ENCODE measurements at places on chromosomes 1 and 21.

DNA sequence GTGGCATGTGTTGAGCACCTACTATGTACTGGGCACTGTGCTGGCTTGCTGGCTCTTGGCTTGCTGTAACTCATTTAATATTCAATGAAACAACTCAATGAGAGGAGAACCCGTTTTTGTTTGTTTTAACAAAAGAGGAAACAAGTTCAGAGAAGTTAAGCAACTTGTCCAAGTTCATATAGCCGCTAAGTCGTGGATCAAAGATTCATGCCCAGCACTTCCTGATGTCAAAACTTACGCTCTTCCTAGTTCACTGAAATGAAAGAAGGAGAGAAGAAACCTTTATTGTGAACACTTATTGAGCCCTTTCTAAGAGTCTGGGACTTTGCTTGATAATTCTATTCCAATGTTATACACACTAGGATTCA is 475.9 kb downstream of the PTPRU start:
- no peak for DNase-seq

DNA sequence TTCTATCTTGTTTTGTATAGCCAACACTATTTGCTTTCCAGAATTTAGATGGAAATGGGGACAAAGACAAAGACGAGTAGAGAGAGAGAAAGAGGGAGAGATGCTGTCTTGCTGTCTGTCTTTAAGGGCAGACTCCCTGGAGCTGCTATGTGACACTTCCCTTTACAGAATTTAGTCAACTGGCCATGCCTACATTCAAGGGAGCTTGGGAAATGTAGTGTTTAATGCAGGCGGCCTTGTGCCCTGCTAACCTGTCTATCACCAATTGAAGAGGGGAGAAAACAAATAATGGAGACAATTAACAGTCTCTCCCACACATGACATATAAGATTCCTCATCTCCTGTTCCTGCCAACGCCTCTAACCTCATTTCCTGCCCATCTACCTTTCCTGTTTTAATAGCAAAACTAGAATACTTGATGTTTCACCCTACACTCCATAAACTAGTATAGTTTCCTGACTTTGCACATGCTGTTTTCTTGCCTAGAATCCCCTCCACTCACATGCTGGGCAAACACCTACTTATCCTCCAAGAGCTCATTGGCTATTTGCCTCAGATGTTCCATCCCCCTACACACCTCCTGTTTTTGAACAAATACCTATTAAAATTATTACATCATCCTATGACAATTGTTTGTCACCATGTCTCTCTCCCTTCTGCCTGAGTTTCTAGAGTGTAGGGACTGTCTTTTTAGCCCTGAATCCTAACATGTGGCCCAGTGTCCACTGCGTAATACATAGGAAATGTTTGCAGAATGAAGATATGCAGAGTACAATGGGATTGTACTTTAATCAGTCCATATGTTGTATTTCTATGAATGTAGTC is 117.2 kb downstream of the SLC25A24 start:
- DNase-seq = no peak

- no peak for DNase-seq
Observed at GRCh38 chr1:203476216-203476814, 709 bp downstream of the PRELP start.

DNA sequence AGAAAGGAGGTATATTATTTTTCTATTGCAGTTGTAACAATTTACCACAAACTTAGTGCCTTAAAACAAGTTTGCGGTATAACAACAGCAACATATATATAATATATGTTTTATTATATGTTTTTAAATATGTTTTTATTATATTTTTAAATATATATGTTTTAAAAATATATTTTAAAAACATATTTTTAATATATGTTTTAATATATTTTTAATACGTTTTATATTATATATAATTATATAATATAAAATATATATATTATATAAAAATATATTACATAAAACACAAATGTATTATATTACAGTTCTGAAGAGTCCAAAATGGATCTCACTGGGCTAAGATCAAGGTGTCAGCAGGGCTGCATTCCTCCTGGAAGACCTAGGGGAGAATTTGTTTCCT is 27.5 kb upstream of the FNBP1L start:
- DNase-seq = no peak

GRCh38 chr1:224192082-224192788 is 9.2 kb downstream of the DEGS1 start:
- DNase-seq = no peak

GRCh38 chr21:34764715-34765284 is 96.0 kb downstream of the CLIC6 start:
- DNase-seq = no peak

GRCh38 chr1:179030683-179031082 is 5.0 kb downstream of the FAM20B start:
- no peak for DNase-seq

DNA sequence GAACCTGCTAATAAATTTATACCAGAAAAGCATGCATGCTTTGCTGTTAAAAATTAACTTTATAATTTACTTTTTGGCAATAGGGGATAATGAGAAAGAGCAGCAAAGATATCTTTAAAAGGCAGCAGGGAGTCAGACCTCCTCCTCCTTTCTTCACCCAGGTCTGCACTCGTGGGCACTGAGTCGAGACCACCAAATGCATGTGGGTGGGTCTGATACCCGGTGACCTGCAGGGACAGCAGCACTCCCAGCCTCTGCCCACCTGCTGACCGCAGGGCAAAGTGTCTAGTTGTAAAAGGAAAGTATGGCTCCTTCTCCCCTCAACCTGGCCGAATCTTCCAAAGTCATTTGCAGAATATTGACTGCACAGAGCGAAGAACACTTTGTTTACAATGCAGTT is 43.7 kb upstream of the KIF26B start:
- DNase-seq = no peak

GRCh38 chr21:42191696-42192595 is 27.0 kb upstream of the ABCG1 start:
- DNase-seq = no peak

- no peak for DNase-seq
Observed at GRCh38 chr1:156821801-156822200, 5.2 kb upstream of the SH2D2A start.

DNA sequence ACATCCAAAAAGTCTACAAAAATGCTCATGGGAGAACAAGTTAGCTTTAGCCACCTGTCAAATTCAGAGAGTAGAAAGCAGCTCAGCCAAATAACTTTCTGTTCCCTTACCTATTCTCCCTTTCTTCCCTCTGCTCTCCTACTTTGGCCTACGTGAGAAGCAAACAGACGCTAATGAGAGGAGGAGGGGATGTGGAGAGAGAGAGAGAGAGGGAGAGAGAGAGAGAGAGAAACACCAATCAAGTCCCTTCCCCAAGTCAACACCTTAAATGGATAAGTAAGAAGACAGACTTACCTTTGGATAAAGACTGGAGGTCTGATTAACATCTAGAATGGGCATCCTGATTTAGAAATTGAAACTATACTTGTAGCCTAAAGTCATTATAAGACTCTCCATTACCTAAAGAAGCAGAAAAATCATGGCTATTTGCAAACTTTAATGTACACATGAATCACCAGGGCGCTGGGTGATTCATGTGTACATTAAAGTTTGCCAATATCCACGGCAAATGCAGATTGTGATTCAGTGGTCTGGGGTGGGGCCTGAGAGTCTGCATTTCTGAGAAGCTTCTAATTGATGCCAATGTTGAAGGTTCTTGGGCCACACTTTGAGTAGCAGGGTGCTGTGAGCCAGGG is 13.1 kb upstream of the DUSP12 start:
- DNase-seq = no peak

DNA sequence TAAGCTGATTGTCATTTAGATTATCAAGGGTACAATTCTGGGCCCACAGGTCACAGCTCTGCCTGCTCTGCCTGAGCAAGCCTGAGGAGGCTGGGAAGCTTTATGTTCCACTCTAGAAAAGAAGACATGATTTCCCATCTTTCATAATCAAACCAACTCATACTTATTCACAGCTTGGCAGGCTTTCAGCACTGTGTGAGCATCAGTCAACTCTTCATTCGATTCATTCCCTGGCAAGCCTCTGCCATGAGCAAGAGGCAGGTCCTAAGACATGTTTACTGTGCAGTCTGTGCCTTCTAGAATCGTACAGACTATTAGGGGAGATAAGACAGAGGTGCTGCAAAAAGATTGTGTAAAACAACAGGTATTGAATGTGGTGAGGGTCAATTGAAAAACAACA is 24.5 kb upstream of the KIRREL1 start:
- DNase-seq = no peak

GRCh38 chr21:45169001-45169400 is 94.6 kb downstream of the ADARB1 start:
- DNase-seq = no peak

DNA sequence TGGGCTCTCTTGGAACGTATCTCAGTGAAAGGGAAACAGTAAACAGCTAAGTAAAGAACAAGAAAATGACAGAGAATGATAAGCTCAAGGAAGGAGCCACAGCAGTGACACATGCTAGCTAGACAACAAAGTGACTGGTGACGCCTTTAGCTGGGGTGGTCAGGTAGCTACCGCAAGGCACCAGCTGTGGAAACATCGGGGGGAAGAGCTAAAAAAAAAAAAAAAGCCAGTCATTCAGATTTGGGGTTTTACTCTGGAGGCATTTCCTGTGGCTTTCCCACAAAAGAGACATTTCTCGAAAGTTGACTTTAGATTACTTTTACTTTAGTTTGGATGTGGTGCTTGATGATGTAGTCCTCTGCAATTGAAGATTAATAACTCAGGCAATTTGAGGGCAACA is 2.1 kb downstream of the FHAD1 start:
- no peak for DNase-seq

DNA sequence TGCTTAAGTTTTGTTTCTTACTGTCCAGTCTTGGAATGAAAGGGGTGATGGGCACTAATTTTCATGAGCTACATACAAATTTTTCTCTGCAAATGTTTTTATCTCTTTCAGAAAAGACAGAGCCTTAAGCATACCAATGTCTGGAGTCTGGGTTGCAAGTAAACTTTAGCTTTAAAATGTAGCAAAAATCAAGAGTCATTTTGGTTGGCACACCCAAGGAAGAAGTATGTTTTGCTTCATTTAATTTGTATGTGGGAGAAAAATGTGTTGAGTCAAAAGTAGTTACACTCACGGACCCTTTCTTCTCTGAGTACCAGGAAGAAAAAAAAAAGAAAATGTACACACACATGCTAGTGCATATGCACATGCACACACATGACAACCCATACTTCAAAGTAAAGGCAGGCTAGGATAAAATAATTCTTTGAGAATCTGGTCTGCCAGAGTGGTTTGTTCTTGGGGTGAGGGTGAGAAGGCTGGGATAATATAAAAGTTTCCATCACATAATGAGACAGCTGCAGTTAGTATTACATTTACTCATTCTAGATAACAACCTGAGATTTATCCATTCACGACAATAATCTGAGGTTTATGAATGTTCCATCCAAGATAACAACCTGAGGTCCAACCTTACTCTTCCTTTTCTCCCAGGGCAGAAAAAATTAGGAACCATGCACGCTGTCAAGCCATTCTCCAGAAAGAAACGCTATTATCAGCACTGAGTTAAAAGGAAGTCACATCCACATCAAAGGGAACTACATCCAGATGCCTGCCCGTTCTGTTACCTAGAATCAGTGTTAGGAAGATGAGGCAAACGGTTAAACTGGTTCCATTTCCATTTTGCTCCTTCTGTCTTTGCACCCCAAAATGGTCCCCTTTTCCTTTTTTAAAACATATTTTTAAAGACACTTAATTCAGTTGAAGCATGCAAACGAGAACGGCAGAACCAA is 9.3 kb downstream of the DPYD start:
- no peak for DNase-seq

GRCh38 chr1:112418099-112418892 is 22.3 kb downstream of the CTTNBP2NL start:
- no peak for DNase-seq

GRCh38 chr1:154867841-154868605 is 2.1 kb downstream of the KCNN3 start:
- no peak for DNase-seq

DNA sequence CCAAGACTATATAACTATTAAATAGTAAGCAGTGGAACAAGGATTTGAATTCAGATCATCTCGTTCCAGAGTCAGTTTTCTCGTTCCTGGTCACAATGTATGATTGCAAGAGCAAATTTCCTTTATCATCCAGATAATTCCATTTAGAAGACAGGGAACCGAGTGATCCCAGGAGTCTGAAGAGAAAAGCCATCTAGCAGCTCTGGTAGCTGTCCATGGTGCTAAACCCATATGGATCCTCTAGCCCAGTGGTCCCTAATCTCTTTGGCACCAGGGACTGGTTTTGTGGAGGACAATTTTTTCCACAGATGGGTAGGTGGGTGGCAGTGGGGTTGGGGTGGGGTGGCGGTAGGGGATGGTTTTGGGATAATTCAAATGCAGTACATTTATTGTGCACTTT is 229.4 kb downstream of the PTPRU start:
- DNase-seq = no peak

DNA sequence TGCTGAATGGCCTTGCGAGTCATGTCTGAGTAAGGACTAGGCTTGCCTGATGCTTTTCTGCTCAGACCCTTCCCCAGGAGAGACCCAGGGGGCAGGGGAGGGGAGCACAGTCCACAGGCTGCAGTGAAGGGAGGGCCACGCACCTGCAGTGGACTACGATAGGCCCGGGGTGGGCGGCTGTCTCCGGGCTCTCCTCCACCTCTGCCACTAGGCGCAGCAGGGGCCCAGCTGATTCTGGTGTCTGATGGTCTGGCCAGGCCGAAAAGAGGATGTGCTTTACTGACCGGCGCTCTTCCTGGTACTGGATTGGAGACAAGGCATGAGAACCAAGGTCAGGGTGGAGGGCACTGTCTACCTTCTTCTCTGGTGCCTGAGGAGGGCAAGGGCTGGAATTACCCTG is 7.9 kb upstream of the ARL8A start:
- no peak for DNase-seq

DNA sequence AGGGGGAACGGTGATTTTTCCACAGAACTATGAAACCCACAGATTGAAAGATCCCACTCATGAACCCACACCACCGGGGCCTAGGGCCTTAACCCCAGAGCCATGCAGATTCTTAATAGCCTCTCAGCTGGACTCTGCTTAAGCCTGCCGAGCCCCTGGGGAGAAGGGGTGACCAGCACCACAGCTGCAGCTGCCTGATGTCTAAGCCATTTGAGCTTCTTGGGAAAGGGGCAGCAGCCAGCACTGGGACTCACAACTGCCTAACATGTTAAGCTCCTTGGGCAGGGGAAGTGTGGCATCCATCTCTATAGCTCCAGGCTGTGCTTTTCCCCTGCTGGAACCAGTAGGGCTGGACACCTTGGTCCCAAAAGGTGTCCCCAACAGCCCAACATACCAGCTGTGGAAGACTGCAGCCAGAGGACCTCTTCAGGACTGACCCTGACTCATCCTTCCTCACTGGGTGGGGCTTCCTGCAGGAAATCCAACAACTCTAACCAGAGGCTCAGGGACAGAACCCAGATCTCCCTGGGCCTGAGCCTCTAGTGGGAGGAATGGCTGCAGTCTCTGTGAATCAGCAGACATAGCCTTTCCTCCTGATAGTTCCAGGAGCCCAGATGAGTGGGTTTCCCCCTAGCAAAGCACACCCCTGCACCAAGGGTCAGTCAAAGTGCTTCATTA is 34.6 kb upstream of the FMO3 start:
- no peak for DNase-seq
